MCF 10A (cell line): ENCODE measurements at places on chromosomes 7 and 10.

- DNase-seq, result no peak
Measured at GRCh38 chr10:29751240-29751639, 116.5 kb upstream of the SVIL start.

- no peak for DNase-seq
Measured at GRCh38 chr7:71323726-71324125, 191.8 kb downstream of the GALNT17 start.

GRCh38 chr10:104842704-104843103, 201.6 kb downstream of the SORCS3 start:
- DNase-seq, result no peak

DNA sequence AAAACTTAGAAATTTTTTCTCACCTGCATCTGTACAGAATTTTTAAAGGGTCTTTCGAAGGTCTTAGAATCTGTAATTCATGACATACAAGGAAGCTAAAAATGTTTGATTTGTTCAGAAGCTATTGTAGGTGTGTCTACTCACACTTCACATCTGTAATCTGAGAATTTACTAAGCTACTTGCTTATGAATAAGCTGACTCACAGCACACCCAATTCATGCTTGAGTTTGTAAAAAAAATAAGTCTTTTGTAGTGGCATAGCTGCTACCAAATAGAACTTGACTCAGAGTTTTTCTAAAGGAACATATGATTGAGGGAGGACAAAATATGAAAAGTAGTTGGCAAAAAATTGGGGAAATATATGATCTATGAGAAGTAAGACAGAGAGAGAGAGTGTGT, 12.7 kb upstream of the AGR2 start:
- peak; percentile 41 for DNase-seq

DNA sequence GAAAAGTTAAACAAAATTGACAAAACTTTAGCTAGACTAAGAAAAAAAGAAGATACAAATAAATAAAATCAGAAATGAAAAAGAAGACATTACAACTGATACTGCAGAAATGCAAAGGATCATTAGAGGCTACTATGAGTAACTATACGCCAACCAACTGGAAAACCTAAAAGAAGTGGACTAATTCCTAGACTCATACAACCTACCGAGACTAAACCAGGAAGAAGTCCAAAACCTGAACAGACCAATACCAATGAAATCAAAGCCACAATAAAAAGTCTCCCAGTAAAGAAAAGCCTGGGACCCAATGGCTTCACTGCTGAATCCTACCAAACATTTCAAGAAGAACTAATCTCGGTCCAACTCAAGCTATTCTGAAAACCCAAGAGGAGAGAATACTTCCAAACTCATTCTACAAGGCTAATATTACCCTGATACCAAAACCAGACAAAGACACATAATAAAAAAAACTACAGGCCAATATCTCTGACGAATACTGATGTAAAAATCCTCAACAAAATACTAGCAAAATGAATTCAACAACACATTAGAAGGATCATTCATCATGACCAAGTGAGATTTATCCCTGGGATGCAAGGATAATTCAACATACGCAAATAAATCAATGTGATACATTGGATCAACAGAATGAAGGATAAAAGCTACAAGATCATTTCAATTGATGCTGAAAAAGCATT, 20.3 kb downstream of the ELAPOR2 start:
- DNase-seq, result peak; percentile 13

- no peak for DNase-seq
Measured at GRCh38 chr7:28904578-28905048, 53.5 kb downstream of the TRIL start.

DNA sequence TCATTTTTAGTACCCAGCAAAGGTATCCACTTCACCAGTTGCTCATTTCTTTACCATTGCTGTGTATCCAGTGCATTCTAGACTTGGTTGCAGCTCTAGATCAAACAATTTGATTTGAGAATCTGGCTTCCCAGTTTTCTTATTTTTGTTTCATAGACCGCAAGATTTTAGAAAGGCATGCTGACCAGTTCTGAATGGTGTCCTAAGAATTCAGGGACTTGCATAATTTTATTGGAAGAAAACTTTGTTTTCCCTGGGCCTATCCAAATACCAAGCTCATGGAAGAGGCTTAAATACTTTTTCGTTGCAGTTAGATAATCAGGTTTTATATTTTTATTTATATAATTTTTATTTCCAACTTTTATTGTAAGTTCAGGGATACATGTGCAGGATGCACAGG, 58.3 kb downstream of the BICC1 start:
- DNase-seq, result no peak

GRCh38 chr10:17147884-17148489, 18.4 kb upstream of the CUBN start:
- no peak for DNase-seq

GRCh38 chr10:123521076-123521475, 145.1 kb upstream of the GPR26 start:
- no peak for DNase-seq

DNA sequence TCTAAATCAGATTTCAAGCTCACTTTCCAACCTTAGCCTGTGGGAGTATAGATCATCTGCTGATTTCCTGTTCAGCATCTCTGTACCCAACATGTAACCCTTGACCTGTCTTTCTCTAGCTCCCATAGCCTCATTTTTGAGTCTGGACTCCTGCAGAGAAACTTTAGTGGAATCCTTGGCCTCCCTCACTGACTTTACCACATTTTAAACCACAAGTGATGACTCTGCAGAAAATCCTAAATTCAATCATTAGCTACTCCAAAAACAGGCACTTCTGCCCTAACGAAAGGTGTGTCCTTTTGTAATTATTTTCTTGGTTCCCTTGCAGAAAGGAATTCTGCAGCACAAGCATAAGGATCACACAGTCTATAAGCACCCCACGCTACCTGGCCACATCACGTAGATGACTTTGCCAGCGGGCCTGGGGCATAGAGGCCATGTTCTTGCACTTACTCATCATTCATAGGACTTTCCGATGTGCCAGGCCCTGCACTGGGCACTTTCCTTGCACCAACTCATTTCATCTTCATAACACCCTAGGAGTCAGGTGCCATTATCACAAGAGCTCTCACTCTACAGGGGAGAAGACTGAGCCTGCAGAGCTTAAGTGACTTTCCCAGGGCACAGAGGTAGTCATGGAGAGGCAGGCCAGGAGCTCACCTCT, 57.2 kb upstream of the OPALIN start:
- DNase-seq, result no peak

DNA sequence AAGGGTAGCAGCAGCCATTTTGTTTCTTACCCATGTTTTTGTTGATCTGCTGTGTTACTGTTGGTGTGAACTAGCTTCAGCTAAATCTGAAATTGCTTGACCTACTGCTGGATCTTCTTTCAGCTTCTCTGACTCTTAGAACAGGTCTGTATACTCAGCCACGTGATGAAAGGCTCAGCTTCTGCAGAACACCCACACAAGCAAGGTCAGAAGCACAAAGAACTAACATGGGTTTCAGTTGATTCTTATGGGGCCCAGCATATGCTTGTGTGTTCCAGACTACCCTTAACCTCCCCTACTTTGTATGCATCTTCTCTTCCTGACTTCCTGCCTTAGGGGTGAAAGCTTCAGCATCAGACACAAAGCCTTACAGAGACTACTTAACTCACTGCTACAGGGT, 186.8 kb downstream of the HGF start:
- DNase-seq, result no peak

GRCh38 chr7:144403102-144403501, 391 bp downstream of the NOBOX start:
- DNase-seq, result no peak

- no peak for DNase-seq
Measured at GRCh38 chr7:46524350-46524749, 603.3 kb upstream of the IGFBP3 start.

GRCh38 chr10:69088471-69088769, 517 bp downstream of the SRGN start:
- no peak for DNase-seq

- no peak for DNase-seq
Measured at GRCh38 chr7:111784296-111784695, 222.0 kb upstream of the IMMP2L start.

DNA sequence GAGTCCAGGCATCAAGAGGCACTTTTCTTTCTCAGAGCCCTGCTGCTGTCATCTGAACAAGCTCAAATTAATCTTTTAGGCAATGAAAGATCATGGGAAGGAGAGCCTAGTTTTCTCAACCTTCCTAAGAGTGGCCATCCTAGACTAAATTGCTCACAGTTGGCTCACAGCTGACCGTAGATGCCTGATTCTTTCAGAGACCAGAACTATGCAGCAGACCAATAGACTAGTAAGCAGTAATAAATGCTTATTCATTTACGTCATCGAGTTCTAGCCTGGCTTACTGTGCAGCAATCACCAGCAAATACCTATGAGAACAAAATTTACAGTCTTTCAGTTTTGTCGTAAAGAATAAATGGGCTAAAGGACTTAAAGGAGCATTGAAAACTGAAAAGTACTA, 602.9 kb upstream of the GHITM start:
- no peak for DNase-seq

- DNase-seq, result peak; percentile 76
Measured at GRCh38 chr10:94320285-94320914, 42.3 kb downstream of the NOC3L start.

- no peak for DNase-seq
Measured at GRCh38 chr10:51619365-51619764, 80.0 kb downstream of the CSTF2T start.

DNA sequence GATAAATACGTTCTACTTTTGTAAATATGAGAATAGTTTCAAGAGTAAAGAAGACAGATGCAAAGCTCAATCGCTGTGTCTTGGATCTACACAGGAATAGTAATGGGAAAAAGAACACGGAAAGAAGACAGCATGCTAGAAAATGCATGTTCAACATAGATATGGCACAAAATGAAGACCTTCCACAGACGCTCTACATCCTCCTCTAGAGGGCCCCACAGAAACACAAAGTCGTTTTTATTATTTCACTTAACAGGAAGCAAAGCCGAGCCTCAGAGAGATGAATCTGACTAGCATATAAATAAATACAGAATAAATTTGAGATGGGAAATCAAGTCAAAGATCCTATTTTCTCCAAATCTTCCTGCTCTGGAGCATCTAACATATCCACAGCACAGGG, 292.6 kb downstream of the PARD3 start:
- peak; percentile 54 for DNase-seq

- DNase-seq, result no peak
Measured at GRCh38 chr10:8990280-8990987, 935.9 kb downstream of the GATA3 start.

GRCh38 chr10:13685885-13686284, 99.1 kb downstream of the PRPF18 start:
- peak; percentile 69 for DNase-seq

DNA sequence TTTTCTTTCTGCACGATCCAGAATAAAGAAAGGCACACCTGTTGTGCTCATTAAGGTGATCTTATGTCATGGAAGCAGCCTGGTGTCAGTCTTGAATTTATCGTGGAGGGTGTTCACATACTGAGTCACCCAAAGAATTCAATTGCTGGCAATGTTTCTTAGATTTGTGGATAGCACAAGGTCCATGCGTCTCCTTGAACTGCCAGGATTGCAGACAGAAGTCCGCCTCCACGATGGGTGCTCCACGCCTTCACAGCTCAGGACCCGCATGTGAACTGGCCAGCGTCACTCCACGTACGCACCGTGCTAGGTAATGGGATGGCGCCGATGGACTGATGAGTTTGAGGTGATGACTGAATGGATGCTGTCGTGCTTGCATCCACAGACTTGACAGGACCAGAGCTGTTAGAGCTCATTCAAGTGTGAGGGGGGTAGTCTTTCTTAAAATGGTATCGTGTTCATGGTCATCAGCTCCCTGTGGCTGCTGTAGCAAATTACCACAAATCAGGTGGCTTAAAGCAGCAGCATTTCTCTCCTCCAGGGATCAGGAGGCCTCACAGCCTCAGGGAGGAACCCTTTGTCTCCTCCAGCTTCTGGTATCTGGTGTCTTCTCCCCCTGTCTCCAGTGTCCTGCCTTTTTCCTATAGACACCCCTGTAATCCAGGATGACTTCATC, 65.4 kb upstream of the DNAJB6 start:
- DNase-seq, result peak; percentile 48

DNA sequence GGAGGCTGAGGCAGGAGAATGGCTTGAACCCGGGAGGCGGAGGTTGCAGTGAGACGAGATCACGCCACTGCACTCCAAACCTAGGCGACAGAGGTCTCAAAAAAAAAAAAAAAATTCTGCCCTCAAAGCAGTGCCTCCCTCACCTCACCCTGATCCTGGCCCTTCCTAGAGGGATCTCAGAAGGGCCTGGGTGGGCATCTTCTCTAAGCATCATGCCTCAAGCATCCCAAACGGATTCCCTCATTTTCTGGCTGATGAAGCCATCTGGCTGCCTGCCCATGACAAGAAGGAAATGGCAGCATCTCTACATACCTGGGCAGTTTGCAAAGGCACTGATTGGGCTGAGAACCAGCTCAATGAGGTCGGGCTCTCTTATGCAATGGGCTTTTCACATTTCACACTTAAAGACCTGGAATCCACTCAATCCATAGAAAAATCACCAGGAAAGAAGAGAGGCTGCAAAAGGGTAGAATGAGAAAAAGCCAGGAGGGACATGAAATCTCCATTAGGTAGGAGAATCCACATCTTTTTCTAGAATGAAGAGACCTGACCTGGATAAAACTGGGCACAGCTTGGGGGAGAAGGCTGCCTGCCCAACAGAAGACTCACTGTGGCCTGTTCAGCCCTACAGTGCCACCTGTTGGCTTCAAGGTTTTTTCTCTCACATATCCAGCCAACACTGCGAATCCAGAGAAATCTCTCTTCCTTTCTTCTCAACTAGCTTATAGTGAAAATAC, 48.1 kb downstream of the PDLIM1 start:
- peak; percentile 71 for DNase-seq

DNA sequence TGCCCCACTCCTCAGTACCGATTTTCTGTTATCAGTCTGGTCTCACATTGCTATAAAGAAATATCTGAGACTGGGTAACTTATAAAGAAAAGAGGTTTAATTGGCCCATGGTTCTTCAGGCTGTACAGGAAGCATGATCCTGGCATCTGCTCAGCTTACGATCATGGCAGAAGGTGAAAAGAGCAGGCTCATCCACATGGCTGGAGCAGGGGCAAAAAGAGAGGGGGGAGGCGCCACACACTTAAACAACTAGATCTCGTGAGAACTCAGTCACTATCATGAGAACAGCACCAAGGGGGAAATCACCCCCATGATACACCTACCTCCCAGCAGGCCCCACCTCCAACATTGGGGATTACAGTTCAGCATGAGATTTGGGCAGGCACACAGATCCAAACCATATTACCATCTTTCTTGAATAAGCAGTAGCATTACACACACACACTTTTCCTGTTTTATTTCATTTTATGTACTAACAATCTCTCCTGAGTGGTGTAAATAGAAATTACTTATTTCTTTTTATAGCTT, 53.3 kb downstream of the TRIM24 start:
- DNase-seq, result no peak
